Tongue (tissue), 3 donors: ENCODE measurements at places on chromosomes 6 and 20.

DNA sequence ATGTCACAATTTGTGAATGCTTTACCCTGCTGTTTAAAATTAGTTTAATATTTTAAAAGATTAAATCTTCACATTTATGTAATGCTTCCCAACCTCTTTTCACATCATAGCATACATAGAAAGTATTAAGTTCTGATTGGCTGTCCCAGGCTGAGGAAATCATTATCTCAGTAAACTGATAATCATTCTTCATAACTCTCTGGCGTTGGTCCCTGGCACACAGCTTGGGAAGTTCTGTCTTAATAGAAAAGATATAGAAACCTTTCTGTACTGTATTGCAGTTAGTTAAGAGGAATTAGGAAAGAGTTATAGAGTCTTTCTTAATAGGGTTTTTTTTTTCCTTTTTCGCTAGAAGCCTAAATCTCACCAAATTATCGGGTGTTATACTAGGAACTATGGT, 85.4 kb downstream of the CBFA2T2 start:
- DNase-seq: no peak

DNA sequence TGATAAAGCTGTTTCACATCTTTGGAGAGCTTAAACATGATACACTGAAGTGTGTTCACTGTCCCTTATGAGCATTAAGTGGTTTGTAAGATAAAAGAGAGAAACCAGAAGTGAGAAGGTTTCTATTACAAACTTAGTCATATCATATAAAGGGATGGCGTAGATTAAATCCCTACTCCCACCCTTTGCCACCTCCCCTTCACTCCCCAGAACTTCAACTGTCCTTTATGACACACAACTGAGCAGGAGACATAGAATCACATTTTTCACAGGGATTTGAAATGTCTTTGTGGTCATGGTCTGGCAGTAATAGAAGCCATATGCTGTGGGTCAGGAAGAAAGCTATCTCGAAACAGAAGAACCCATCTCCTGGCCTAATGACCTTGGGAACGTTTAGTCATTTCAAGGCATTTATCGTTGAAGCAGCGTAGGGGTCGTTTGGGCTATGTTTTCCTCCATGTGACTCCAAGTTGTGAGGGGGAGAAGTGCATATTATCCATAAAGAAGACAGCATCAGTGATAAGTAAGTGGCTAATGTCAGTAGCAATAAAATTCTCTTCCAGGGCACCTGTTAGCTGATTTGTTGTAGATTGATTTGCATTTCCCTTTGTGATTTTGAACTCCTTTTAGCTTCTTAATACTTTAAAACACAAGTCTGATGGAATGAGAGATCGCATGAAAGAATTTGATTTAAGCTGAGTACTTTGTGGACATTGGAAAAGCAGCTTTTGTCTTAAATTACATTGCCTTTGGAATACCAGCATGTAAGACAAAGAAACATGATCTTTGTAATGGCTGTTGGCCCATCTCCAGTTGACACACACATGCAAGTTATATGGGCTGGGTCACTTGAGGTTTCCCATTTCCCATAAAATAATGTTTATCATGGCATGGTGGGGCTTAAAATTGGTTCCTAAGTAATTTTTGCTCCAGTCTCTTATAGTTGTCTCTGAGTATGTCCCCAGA, 501.5 kb upstream of the FLRT3 start:
- peak; percentile 78 for DNase-seq

GRCh38 chr6:116392132-116393013, 21.6 kb downstream of the DSE start:
- DNase-seq: no peak

DNA sequence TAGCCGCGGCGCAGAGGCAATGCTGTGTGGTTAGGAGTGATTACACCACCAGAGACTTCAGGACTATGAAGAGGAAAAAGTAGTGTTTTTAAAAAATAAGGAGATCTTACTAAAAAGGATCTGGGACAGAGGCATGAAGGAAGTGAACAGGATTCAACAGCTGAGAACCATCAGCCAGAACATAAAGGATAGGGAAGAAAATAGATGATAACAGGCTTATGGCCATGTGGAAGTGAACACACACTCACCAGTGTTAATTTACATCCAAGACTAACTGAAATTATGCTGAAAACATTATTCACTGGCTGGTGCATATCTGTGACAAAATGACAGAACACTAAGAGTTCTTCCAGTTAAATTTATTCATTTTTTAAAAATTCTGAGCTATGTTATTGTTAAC, 47.5 kb upstream of the BCLAF1 start:
- no peak for DNase-seq

- no peak for DNase-seq
Measured at GRCh38 chr6:1605893-1606779, 3.6 kb upstream of the FOXC1 start.

DNA sequence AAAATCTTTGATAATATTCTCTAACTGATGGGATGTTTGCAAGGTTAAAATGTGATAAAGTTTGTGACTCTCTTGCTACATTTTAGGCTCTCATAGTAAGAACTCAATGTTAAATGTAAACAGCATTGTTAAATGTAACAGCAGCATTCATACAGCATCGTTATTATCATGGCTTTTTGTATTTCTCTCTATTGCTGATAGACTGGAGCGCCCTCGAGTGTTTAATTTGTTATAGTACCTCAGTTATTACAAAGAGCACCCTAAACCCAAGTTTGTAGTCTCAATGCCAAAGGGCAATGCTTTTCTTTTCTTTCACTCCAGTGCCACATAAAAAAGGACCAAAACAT, 14.9 kb upstream of the TTPAL start:
- peak; percentile 21 for DNase-seq

GRCh38 chr6:17703256-17703694, 3.5 kb downstream of the NUP153 start:
- DNase-seq: peak; percentile 24

- DNase-seq: no peak
Measured at GRCh38 chr20:33284284-33284683, 1.3 kb downstream of the BPIFB1 start.

DNA sequence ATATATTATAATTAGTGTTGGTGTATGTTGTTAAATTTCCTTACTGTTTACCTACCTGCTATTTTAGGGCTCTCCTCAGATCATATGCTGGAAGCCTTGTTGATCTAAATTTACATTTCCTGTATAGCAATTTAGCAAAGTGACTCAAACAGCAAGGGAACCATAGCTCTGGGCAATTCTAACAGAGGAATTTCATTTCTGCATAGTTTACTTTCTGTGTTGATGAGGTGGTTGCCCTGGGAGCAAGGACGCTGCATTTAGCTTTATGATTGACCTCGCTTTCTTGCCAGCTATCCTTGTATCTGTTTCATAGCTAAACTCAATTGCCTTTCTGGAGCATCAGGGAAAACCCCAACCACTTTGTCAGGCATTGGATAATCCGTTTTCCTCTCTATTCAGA, 810.8 kb downstream of the GRIK2 start:
- DNase-seq: no peak

GRCh38 chr6:78251931-78252330, 599.1 kb downstream of the MEI4 start:
- no peak for DNase-seq

DNA sequence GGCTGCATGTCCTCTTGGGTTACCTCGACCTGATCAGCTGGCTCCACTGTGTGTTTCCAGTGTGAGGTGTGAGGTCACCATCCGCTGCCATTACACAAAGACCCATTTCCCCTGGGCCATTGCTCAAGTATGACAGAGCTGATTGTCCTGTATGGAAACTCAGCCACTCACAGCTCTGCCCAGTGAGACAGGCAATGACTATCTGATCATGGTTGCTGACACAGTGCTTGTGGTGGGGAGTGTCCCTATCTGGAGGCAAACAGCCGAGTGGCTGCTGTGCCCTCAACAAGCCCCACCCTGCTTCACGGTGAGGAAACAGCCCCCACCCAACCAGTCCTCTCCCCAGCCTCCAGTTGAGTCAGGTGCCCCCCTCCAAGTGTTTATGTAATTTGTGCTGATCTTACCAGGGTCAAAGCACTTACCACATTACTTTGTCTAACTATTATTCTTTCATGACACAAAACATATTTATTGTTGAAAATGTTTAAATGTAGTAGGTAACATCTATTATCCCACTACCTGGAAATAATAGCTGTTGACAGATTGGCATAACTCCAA, 11.7 kb upstream of the MAPK13 start:
- no peak for DNase-seq

GRCh38 chr6:72464791-72465691, 156.8 kb upstream of the KCNQ5 start:
- DNase-seq: no peak

DNA sequence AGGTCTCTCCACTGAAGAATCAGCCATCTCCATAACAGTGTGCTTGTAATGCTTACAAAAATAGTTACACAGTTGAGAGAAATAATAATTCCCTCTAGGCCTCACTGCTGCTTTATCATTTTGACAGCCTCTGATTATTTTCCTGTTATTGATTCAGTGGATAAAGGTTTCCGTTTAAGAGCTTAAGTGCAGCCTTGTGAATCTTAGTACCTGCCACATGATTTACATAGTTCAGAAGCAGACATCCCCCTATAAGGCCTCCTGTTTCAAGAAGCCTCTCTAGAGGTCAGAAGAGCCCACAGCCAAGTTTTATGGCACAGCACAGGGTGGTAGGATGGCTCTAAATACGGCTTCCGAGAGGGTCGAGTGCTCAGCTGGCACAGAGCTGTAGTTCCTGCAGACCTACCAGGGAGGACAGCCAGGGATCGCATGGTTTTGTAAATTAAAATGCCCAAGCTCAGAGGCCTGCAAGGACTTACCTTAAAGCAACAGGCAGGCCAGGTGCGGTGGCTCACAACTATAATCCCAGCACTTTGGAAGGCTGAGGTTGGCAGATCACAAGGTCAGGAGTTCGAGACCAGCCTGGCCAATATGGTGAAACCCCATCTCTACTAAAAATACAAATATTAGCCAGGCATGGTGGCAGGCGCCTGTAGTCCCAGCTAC, 17.6 kb upstream of the PYGB start:
- no peak for DNase-seq

DNA sequence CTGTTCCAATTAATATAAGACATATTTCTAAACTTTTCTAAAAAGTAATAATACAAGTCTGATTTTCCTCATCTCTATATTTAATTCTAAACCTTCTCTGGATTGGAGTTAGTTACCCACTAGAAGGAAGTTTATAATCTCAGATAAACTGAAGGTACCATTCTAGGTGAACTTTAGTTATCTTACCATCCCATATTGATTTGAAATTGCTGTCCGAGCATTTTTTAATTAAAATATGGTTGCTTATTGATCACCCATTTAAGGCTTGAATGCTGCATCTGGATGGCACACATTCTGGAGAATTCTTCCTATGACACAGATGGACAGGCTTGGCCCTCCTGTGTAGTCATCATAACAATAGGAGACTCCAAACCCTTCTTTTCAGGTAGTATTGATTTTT, 8.0 kb downstream of the RNF182 start:
- no peak for DNase-seq

DNA sequence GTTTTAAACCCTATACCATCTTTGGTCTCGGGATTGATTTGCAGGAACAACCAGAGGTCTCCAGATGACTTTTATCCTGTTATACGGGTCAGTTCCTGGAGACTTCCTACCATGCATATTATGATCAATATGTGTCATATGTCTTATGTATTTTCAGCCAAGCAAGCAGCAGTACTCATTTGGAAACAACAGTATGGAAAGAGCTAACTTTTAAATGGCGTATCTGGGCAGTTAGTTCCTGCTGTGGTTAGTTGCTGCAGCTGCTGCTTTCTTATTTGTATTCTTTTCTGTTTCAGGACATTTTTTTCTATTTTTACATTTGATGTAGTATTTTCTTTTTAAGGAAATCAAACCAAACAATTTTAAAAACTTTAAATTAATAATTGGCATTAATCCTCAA, 207.5 kb downstream of the MANEA start:
- DNase-seq: no peak

DNA sequence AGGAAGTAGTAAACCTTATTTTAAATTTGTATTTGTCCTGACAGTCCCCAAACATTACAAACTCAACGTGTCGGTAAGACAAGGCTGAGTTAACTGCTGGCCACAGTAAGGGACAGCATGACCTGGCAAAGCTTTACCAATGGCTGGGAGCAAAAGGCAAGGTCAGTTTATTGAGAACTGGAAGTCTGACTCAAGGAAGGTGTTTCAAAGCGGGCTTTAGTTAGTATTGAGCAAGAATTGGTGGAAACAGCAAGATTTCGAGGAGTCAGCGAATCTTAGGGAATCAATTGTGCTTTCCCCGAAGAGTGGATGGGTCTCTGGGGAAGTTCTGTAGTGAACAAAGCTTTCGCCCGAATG, 885 bp upstream of the GZF1 start:
- no peak for DNase-seq

DNA sequence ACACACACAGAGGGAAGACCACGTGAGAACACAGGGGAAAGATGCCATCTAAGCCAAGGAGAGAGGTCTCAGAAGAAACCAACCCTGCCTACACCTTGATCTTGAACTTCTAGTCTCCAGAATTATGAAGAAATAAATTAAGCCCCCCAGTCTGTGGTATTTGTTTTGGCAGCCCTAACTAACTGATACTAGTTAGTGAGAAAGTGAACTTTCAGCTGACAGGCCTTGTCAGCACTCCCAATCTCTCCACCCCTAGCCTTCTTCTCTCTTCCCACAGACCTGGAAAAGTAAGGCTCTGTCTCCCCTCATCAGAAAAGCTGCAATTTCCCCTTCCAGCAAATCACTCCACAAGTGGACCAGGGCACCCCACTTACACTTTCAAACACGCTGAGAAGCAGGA, 108.6 kb upstream of the CDYL start:
- no peak for DNase-seq
